Memory B cell (primary cell): ENCODE measurements at places on chromosomes 1 and 21.

- no peak overlapping the region for H3K27ac ChIP-seq
- peaks cover 8% of the 10 kb centered on the region for H3K27me3 ChIP-seq
- no peak for DNase-seq
- H3K36me3 ChIP-seq = no peaks in the 10 kb centered on the region
These were observed 89.7 kb downstream of the ITSN1 start for GRCh38 chr21:33732038-33732437.

DNA sequence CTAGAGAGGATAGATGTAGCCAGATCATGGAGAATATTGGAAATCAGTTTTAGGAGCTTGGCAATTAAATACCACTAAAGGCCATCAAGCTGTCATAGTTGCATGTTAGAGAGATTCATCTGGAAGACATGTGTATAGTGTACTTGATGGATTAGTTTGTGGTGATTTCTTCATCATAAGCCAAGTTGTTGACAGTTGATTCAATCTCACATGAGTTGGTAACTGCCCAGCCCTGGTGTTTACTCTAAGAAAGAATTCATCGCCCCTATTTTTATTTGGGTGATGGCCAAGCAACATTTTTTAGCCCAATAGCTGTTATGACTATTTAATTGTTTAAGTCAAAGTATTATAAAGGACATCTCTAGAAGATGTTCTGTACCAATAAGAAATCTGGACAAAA is 737.6 kb downstream of the PLA2G4A start:
- no peak for DNase-seq
- H3K36me3 ChIP-seq = no peaks in the 10 kb centered on the region
- no peak overlapping the region for H3K4me3 ChIP-seq
- H3K4me1 ChIP-seq = no peaks in the 10 kb centered on the region
- no peaks in the 10 kb centered on the region for H3K27me3 ChIP-seq
- no peak overlapping the region for H3K27ac ChIP-seq

GRCh38 chr1:56933161-56933560 is 32.7 kb downstream of the C8B start:
- no peaks in the 10 kb centered on the region for H3K4me1 ChIP-seq
- DNase-seq = no peak
- H3K36me3 ChIP-seq = no peaks in the 10 kb centered on the region
- H3K27me3 ChIP-seq = peaks cover 1% of the 10 kb centered on the region
- no peak overlapping the region for H3K27ac ChIP-seq

GRCh38 chr21:43352568-43353281 is 74.2 kb downstream of the SIK1 start:
- H3K27me3 ChIP-seq = no peaks in the 10 kb centered on the region
- peak overlapping the region; percentile 81 for H3K4me3 ChIP-seq
- no peaks in the 10 kb centered on the region for H3K36me3 ChIP-seq
- peaks cover 35% of the 10 kb centered on the region for H3K4me1 ChIP-seq
- DNase-seq = peak; percentile 69
